ENCODE measurements at places on chromosomes 5 and 9. TPM values are rescaled to one million over a fixed set of nuclear protein-coding genes. Genes with fewer than 3 reads are reported as not detected.

SPATA31E1 gene
- not detected for polyA plus RNA-seq

DNA sequence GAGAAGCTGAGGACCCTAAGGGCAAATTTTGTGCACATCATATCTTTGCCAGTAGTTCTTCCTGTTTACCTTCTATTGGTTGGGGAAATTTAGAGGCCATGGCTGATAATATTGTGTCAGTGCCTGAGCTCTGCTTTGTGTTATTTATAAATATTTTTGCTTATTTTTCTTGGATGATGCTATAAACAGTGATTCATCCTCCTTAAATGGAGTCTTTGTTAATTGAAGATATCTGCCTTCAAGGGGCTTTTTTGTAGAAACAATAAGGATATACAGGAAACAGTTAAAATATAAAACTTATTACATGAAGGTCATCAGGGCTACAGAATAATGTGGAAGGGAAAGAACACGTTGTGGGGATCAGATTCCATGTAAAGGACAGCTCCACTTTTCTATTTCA, 78.0 kb downstream of the PAM start:
- DNase-seq = no peak

CDKN2B-AS1 gene
- polyA plus RNA-seq = 1.0 TPM

- DNase-seq = no peak
These were observed 90.1 kb downstream of the SNCAIP start for GRCh38 chr5:122401976-122402725.

DNA sequence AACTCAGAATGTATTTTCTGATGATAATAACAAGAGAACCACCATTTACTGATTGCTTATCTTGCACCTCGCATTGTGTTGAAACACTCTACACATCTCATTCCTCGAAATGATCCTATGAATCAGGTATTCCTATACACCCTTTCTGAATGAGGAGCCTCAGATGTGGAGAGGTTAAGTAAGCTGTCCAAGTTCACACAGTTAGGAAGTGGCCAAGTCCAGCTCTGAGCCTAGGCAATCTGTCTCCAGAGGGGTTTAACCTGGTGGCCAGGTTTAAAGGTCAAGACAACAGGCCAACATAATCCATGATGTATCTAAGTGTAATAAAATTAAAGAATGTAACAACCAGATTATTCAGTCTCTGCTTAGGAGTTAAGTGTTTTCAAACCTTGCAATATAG, 12.9 kb downstream of the FAM169A start:
- no peak for DNase-seq

GRCh38 chr5:177468329-177468684, 5.1 kb downstream of the DBN1 start:
- no peak for DNase-seq

SMIM33 gene
- polyA plus RNA-seq = not detected

GRCh38 chr5:36528588-36528987, 77.8 kb upstream of the SLC1A3 start:
- no peak for DNase-seq

DNA sequence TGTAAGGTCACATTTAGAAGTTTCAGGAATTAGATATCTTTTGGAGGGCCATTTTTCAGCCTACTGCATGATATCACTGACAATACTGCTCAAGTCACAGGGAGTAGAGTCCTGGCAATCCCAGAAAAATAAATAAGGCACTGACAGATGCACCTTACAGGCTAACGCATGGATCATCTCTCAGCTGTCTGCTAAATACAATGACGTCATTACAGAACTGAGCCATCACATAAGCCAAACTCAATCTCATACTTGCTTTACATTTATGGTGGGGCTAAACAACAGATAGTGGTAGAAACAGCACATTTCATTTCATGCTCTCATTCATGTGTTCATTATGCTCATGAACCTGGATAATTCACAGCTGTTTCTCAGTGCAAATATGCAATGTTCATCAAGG, 243.7 kb downstream of the SEMA5A start:
- no peak for DNase-seq

GRCh38 chr9:112531666-112532282, 45.1 kb downstream of the KIAA1958 start:
- no peak for DNase-seq

DNA sequence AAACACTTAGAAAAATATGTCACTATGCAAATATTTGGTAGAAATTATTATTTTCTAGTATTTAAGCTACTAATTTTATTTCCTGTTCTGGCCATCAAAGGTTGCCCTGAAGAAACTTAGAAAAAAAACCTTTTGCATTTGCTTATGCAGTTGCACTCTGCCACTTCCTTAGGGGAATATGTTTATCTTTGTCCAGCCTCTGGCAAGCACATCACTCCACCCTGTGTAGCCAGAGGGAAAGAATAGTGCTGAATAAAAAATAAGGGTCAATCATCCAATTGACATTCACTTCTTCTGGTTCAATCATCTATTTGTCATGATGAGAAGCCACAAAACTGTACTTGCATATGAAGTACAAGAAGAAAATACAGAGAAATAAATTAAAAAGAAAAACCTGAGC, 72.8 kb downstream of the CETN3 start:
- DNase-seq = no peak

- no peak for DNase-seq
These were observed 140.1 kb downstream of the GRIA1 start for GRCh38 chr5:153630546-153630945.

DNA sequence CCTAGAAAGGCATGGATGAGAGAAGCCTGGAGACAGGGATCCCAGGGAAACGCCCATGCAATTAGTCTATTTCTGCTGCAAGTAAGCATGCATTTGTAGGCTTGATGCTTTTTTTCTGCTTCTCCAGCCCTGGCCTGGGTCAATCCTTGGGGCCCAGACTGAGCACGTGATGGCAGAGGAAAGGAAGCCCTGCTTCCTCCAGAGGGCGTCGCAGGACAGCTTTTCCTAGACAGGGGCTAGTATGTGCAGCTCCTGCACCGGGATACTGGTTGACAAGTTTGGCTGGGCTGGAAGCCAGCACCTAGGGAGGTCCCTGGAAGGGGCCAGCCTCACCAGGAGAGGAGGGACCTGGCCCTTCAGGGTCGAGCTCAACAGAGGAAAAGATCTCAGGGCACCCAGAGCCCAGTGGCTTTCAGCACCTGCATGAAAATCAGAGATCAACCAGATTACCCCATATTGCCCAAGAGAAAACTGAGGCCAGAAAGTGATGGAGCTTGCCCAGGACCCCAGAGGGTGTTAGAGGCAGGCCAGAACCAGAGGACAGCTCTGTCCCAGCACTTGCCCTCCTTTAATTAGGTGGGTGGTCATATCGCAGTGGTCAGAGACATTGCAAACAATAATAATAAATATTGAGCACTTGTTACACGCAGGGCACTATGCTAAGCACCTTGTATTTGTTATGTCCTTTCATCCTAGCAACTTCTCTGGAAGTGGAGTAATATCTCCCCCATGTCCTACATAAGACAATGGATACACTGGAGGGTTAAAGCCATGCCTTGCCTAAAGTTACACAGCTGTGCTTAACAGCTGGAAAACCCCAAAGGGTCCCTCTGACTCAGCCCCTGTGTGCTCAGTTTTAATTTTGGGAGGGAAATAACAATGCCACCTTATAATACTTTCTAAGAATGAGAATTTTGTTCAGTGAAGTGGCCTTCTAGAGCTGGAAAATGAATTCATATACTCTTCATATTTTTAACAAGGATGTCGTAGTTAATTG, 67.1 kb downstream of the KLF4 start:
- DNase-seq = peak; percentile 78

OR1L4 gene
- polyA plus RNA-seq = not detected

- DNase-seq = no peak
These were observed 301.5 kb upstream of the ARRDC3 start for GRCh38 chr5:91684625-91685024.

Measured in spleen (tissue), 13 donors.